ENCODE measurements at places on chromosomes 6 and 20. TPM values are rescaled to one million over a fixed set of nuclear protein-coding genes. Genes with fewer than 3 reads are reported as not detected.

- no peak for DNase-seq
Measured at GRCh38 chr6:107730683-107731314, 93.3 kb downstream of the SCML4 start.

DNA sequence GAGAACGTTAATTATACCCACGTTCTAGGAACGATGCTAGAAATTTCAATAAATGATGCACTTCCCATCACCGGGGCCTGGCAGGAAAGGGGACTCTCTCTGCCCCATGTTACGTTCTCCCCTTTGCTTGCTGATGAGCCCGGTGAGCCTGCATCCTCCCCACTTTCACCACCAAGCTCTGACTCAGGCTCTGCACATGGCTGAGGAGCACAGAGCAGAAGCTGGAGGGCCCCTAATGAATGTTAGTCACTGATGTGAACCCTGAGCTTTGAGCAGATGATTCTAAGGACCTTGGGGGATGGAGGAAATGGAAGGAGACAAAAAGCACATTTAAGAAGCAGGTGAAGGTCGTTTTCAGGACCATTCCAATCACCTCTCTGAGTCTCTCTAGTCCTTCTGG lies 468.2 kb upstream of the ARID1B start:
- DNase-seq = no peak

GRCh38 chr6:77341058-77341986 lies 122.0 kb downstream of the HTR1B start:
- no peak for DNase-seq

GRCh38 chr6:147311218-147311617 lies 107.0 kb downstream of the STXBP5 start:
- DNase-seq = no peak

DNA sequence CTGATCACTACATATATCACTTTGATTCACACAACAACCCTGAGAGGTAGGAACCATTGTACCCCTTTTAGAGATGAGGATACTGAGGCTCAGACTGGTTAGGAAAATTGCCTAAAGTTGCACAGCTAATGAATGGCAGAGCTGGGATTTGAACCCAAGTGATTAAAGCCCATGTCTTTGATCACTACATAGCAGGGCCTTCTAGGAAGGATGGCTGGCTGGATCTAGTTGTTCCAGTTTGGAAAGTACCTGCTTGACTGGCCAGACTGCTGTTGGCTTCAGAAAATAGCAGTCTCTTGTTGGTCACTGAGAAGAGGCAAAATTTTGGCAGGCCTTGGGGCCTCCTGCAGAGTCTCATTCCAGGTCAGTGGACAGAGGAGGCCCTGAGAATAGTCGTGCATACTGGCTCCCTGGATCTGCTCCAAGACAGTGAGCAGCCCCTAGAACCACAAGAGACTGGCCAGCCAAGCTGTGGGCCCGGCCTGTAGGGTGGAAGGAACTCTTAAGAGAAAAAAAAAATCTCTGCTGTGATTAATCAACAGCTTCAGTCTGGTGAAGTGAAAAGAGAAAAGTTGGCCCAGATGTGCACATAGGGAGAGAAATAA lies 17.5 kb downstream of the PPARD start:
- DNase-seq = no peak

DNA sequence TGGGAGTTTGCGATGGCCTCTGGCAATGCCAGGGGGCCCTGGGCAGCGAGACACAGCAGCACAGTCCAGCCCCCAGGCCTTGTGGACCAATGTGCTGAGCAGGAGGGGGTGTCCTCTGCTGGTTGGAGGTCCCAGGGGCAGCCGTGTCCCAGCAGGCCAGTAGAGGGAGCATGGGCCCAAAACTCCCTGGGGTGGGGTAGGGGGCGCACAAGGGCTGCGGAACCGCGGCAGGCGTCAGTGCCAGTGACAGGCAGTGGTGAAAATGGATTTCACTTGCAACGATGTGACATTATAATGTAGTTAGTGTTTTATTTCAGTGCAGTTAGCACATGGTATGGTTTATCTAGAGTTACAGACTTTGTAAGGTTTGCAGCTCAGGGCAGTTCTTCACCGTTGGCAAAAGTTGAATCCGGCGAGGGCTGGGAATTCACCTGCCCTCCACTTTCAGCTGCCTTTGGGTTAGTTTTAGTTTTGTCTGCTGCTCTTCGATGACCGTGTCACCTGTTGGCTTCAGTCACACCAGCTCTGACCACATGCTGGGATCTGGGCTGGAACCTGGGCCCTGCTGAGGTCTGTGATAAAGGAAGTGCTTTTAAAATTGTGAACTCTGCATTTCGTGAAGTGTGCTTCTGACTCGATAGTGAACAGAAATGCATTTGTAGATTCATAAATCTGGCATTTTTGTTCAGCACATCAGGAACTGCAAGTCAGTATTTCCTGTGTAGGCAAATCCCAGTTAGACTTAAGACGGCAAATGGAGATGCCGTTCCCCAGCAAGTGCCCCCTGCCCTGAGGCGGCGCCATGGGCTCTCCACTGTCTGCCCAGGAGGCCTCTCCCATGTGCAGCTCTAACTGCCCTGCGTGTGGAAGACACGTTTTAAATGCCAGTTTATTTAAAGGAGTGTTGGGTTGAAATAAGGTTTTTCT lies 46.8 kb downstream of the PYGB start:
- DNase-seq = peak; percentile 32

GRCh38 chr20:13995841-13996240 lies 525 bp downstream of the MACROD2 start:
- DNase-seq = no peak

The SLC26A8 gene
- polyA plus RNA-seq = 1.7 TPM

The VGLL2 gene
- polyA plus RNA-seq = not detected

All from CD14-positive monocyte (primary cell).